ENCODE measurements at places on chromosomes 2 and 18. TPM values are rescaled to one million over a fixed set of nuclear protein-coding genes. Genes with fewer than 3 reads are reported as not detected.

GRCh38 chr2:19868224-19868623 lies 33.6 kb downstream of the TTC32 start:
- no peak for DNase-seq

- DNase-seq, result no peak
These were observed 95.1 kb downstream of the EHBP1 start for GRCh38 chr2:62800618-62801017.

DNA sequence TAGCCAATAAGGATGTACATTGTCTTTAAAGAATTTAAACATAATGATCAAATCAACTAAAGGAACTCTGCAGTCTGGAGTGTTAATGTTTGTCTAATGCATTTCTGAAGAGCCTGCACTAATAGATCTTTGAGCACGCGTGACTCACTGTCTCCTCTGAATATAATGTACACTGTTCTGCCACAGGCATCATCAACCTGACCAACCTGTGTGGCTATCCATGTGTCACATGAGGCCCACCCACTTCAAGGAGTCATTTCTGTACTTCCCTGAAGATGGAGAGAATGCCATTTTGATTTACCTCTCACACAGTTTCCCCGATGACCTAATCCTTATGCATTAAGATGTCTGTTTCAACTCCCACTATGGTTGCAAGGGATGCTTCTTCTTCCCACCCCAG lies 434.0 kb upstream of the SPHKAP start:
- no peak for DNase-seq

- no peak for DNase-seq
These were observed 249.8 kb upstream of the ATP5MC3 start for GRCh38 chr2:175431101-175431946.

- no peak for DNase-seq
These were observed 140.3 kb downstream of the TRIB2 start for GRCh38 chr2:12856934-12857601.

DNA sequence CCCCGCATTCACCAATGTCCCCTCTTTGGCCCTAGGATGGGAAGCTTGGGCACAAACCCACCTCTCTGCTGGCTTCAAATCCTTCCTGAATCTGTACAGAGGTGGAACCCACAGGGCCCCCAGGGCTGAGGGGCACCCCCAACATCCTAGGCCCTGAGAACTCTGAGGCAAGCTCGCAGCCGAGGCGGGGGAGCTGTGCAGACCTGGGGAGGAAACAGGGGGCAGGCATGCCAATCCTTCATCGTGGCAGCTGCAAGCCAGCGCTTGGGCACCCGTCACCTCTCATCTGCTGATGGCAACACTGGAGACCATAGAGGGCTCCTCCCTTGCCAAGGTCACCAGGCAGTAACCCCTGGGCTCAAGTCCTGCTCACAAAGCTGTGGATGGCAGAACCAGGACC lies 10.8 kb downstream of the ECEL1 start:
- DNase-seq, result no peak

Gene MYL1
- total RNA-seq, result not detected

All from lung (tissue), 17 donors.